ENCODE measurements at places on chromosomes 5 and 9.
A peak's percentile ranks its signal among the peaks of the same experiment; 100 is the strongest.

DNA sequence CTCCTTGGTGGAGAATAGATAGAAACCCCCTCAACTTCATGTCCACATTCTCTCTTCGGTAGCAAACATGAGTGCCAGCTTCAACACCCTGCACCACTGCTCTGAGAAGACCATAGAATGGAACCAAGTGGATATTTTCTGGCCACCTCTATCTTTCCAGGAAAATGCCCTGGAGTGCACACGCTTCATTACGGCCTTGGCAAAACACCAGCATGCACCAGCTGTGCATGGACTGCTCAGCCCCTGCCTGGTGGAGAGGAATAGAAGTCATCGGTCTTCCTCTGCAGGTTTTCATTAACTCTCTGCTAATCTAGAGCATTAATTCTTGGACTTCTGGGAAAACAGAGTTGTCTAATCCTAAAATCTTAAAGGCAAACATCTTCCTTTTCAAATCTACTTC, 211.6 kb upstream of the TMEM161B start:
- no peaks in the 10 kb centered on the region for H3K4me1 ChIP-seq
- no peak overlapping the region for H3K27ac ChIP-seq
- no peaks in the 10 kb centered on the region for H3K36me3 ChIP-seq
- no peak overlapping the region for H3K4me3 ChIP-seq
- DNase-seq = no peak
- H3K27me3 ChIP-seq = no peaks in the 10 kb centered on the region

DNA sequence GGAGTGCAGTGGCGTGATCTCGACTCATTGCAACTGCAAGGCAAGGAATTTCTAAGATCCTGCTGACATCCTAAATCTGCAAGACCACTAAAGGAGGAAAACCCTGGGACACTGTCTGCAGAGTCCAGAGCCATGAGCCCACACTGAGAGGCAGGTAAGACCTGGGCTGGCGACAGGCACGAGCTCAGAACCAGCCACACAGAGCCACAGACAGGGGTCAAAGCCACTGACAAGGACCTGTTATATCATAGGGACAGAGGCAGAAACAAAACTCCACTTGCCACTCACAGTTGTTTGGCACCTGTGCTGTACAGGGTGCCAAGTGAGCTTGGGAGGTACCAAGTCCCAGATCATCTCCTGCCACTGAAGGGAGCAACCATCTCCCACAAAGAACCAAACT, 34.2 kb downstream of the IPPK start:
- H3K27ac ChIP-seq = no peak overlapping the region
- H3K4me1 ChIP-seq = 0 out of 2 replicates have a peak, but pooled peaks cover 6% of the 10 kb centered on the region
- H3K36me3 ChIP-seq = peaks cover 48% of the 10 kb centered on the region
- no peak for DNase-seq
- no peak overlapping the region for H3K4me3 ChIP-seq

- no peak for DNase-seq
- H3K27ac ChIP-seq = no peak overlapping the region
- H3K4me1 ChIP-seq = no peaks in the 10 kb centered on the region
- no peak overlapping the region for H3K4me3 ChIP-seq
Measured at GRCh38 chr5:117889596-117889995, 1098.8 kb downstream of the DTWD2 start.

- H3K4me3 ChIP-seq = no peak overlapping the region
- peaks cover under 1% of the 10 kb centered on the region for H3K27me3 ChIP-seq
- no peak for DNase-seq
- no peaks in the 10 kb centered on the region for H3K36me3 ChIP-seq
- no peak overlapping the region for H3K27ac ChIP-seq
Measured at GRCh38 chr9:71115448-71115975, 5.9 kb downstream of the TRPM3 start.

DNA sequence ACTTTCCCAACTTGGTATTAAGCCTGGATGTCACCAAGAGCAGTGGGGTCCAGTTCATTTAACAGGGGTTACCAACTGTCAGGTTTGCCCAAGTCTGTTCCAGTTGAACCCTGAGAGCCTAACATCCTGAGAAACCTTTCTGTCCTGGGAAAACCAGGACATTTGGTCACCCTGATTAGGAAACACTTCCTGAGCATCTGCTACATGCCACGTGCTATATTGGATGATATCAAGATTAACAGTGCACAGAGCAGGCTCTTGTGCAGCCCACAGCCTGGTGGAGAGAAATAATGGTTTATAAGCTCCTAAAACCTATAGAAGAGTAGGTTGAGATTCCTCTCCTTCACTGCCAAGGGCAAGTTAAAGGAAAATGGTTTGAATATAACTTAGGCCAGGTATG, 102.9 kb upstream of the RAD23B start:
- no peak overlapping the region for H3K27ac ChIP-seq
- no peaks in the 10 kb centered on the region for H3K27me3 ChIP-seq
- no peak overlapping the region for H3K4me3 ChIP-seq
- H3K36me3 ChIP-seq = no peaks in the 10 kb centered on the region
- DNase-seq = no peak
- peaks cover 23% of the 10 kb centered on the region for H3K4me1 ChIP-seq

GRCh38 chr9:83410701-83411100, 127.5 kb downstream of the FRMD3 start:
- no peak overlapping the region for H3K27ac ChIP-seq
- no peak overlapping the region for H3K4me3 ChIP-seq
- no peaks in the 10 kb centered on the region for H3K27me3 ChIP-seq
- no peaks in the 10 kb centered on the region for H3K36me3 ChIP-seq
- no peak for DNase-seq

DNA sequence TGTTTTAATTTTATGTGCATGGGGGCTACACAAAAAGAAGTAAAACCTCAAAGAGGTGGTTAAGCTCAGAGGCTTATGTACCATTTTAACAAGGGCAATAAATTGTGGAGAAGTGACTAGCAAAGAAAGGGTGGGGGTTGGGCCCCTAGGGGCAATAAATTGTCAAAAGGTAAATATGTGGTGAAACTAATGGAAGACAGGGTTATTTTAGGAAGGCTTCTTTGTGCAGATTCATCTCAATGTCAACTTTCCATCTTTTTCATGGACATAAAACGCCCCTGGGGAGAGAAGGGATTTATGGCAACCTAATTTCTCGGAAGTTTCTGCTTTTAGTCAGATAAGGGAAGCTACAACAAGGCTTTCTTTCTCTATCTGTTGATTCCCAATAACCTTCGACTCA, 42.5 kb upstream of the GOLM1 start:
- peaks cover 5% of the 10 kb centered on the region for H3K4me1 ChIP-seq
- H3K36me3 ChIP-seq = no peaks in the 10 kb centered on the region
- no peak overlapping the region for H3K27ac ChIP-seq
- DNase-seq = no peak
- no peaks in the 10 kb centered on the region for H3K27me3 ChIP-seq

DNA sequence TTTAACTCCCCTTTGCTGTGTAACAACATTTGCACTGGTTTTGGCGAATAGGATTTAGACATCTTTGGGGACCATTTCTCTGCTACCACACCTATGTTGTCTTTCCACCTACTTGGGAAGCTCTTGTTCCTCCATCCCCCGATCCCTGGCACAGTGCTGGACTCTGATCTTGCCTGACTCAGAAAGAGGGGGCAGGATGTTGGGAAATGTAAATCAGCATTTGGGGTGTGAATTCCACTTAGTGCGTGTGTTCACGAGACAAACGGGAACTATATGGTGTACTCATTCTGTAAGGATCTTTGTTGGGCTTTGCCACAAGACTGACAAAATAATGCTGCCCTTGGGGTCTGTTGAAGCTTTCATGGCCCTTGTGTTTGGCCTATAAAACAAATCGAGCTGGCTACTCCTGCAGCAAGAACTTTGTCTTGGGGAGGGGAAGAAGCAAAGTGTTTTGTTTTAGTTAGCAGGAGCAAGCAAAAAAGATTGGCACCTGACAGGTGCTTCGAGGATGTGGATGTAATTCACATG, 18.5 kb downstream of the TMEM268 start:
- no peaks in the 10 kb centered on the region for H3K4me1 ChIP-seq
- H3K36me3 ChIP-seq = peaks cover 5% of the 10 kb centered on the region
- no peak overlapping the region for H3K27ac ChIP-seq
- DNase-seq = peak; percentile 28
- H3K4me3 ChIP-seq = no peak overlapping the region

- no peak for DNase-seq
- no peaks in the 10 kb centered on the region for H3K27me3 ChIP-seq
- H3K27ac ChIP-seq = no peak overlapping the region
Measured at GRCh38 chr5:76850543-76851145, 830 bp downstream of the S100Z start.

DNA sequence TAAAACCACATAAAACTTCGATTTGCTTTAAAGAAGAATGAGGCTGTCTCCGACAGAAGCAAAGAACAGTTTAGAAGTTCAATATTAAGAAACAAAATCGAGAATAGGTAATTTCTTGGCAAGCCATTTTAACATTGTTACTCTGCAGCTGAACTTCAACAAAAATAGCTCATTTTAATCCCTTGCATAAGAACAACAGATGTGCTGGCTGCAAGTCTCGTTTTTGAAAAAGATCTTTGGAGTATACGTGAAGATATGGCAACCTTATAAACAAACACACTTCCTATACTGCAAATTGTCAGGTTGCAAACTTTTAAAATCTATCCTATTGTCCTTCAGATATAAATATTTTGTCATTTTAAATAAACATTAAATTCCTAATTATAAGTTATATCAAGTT, 71.5 kb downstream of the FBN2 start:
- no peaks in the 10 kb centered on the region for H3K27me3 ChIP-seq
- DNase-seq = no peak
- no peak overlapping the region for H3K4me3 ChIP-seq

- H3K27me3 ChIP-seq = peaks cover 82% of the 10 kb centered on the region
- H3K4me1 ChIP-seq = peaks cover 8% of the 10 kb centered on the region
- DNase-seq = peak; percentile 48
- peak overlapping the region; percentile 65 for H3K4me3 ChIP-seq
- no peaks in the 10 kb centered on the region for H3K36me3 ChIP-seq
- H3K27ac ChIP-seq = no peak overlapping the region
Measured at GRCh38 chr9:14348123-14348372, 34.1 kb upstream of the NFIB start.

GRCh38 chr5:5348135-5348534, 74.3 kb upstream of the ICE1 start:
- no peak overlapping the region for H3K27ac ChIP-seq
- DNase-seq = no peak
- H3K27me3 ChIP-seq = peaks cover 9% of the 10 kb centered on the region
- no peaks in the 10 kb centered on the region for H3K4me1 ChIP-seq
- no peak overlapping the region for H3K4me3 ChIP-seq

GRCh38 chr9:134375430-134376385, 49.5 kb downstream of the RXRA start:
- no peaks in the 10 kb centered on the region for H3K27me3 ChIP-seq
- H3K36me3 ChIP-seq = no peaks in the 10 kb centered on the region
- H3K4me3 ChIP-seq = no peak overlapping the region

- H3K4me3 ChIP-seq = no peak overlapping the region
- H3K36me3 ChIP-seq = no peaks in the 10 kb centered on the region
- no peaks in the 10 kb centered on the region for H3K27me3 ChIP-seq
- no peak for DNase-seq
Measured at GRCh38 chr9:93118863-93119702, 15.0 kb downstream of the NINJ1 start.

DNA sequence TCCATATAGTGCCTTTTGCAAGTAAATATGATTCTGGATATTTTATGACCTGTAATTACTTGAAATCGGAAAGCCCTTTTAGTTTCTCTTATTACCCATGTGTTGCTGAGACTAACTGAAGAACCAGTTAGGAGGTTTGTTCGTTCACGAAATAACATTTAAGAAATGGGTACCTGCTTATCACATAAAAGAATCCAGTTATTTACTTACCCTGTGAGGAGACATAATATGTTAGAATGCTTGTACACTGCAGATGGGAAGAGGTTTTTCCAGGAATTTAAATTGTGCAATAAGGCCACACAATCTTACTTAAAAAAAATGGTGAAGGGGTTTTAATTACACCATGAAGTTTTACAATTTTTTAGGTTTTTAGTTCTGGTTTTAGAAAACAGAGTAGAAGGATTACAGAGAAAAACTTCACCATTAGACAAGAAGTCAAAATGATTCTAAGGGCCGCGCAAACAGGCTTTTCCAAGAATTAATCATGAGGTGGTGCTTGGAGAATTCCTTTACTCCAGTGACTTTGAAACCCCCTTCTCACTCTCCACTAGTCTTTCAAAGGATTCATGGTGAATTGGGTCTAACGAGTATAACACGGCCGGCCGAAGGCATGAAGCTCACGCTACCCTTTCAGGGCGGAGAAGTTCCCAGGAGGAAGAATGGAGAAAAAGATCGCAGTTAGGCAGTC, 1.1 kb upstream of the PTGER4 start:
- peaks cover 13% of the 10 kb centered on the region for H3K27me3 ChIP-seq
- DNase-seq = no peak
- H3K4me1 ChIP-seq = peaks cover 36% of the 10 kb centered on the region
- H3K27ac ChIP-seq = no peak overlapping the region

DNA sequence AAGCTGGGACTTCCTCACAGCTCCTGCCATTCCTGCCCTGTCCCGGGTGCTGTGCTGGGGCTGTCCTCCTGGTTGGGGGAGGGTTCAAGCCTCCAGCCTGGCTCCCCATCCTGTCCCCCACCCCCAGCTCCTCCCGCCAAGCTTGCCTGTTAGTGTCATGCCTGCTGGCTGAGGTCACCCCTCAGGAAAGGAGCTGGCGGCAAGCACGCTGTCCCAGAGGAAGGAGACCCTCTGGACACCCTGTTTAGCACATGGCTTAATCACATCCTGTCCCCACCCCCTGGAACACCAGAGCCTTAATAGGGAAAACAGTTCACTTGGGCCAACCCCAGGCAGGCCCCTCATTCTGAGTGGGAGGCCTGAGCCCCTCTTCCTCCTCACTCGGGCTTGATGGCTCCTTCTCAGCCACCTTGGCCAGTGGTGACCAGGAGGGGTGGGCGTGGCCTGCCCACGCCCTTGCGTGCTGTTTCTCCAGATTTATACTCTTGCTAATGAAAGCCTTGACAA, 9.2 kb upstream of the PHYHD1 start:
- peaks cover 35% of the 10 kb centered on the region for H3K4me1 ChIP-seq
- peak overlapping the region; percentile 68 for H3K27ac ChIP-seq
- H3K4me3 ChIP-seq = peak overlapping the region; percentile 28
- peaks cover 10% of the 10 kb centered on the region for H3K36me3 ChIP-seq
- H3K27me3 ChIP-seq = no peaks in the 10 kb centered on the region
